ENCODE measurements at places on chromosomes 12 and 14.
A peak's percentile ranks its signal among the peaks of the same experiment; 100 is the strongest.

DNA sequence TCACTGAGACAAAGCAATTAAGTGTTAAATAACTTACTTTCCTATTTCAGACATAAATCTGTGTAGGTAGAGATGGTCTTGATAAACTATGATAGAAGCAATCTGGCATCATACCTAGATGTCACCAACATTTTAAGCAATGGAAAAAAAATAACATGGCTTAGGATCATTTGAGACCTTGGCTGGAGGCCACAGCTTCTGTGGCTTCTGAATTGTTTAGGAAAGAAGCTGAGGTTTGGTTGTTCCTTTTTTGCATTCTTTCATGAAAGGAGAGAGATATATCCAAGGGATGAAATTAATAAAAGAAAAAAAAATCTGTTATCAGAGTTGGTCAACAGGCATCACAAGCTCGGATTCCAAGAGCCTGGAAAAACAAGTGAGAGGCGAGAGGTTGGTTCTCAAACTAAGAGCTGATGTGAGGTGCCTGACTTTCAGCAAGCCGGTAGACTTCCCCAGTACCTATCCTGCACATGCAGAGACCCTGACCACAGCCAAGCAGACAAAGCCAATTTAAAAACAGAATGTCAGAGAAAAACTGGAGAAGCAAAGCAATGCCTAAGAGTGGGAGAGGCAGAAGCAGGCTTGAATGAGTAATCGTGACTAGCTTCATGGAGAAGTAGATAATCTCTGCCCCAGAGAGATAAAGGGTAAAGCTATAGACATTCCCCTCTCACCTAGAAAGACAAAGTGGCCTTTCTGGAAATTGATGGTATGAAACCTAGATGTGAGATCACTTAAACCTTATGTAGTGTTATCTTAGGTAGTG, 43.4 kb upstream of the ST8SIA1 start:
- no peak for DNase-seq

DNA sequence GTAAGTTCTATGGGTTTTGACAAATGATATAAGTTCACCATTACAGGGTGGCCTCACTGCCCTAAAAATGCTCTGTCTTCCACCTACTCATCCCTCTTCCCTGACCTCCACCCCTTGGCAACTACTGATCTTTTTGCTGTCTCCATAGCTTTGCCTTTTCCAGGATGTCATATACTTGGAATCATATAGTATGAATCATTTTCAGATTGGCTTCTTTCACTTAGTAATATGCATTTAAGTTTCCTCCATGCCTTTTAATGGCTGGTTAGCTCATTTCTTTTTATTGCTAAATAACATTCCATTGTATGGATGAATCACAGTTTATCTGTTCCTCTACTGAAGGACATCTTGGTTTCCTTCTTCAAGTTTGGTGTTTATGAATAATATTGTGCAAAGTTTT, 14.0 kb upstream of the PEX5 start:
- DNase-seq, result no peak

DNA sequence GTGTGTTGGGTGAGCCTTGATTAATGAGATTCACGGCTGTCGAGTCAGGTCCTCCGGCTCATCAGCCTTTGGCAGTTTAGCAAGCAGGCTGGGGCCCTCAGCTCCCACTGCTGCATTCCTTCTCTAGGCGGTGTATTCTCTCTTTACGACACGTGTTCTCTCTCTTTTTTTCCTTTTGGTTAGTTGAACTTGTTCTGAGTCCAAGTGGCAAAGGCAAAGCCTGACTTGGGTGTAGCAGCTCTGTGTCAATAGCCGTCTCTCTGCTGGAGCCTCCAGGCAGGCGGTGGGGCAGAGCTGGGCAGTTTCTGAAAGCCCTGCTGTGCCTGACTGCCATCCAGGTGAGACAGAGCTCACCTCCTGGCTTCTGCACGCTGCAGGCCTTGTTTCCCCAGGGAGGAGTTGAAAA, 46.6 kb downstream of the SUSD6 start:
- no peak for DNase-seq

- DNase-seq, result peak; percentile 22
These were observed 172.2 kb upstream of the GZMB start for GRCh38 chr14:24806061-24806678.

- no peak for DNase-seq
These were observed 81.4 kb downstream of the FRMD6 start for GRCh38 chr14:51733147-51733546.

DNA sequence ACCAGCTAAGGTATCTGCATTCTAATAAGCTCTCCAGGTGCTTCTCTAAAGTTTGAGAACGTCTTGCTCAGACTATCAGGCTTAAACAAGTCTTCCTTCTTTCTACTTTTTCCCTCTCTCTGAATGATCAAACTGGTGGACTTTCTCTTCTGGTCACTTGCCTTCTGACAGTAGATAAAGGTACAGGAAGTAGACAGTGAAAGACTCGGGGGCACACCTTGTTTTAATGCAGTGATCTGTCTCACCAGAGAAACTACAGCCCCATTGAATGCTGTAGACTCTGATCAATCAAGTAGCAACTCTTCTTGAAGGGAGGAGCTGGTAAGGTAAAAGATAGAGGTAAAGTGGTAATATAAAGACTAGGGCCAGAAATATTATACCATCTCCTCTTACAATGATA, 48.1 kb upstream of the ATXN7L3B start:
- no peak for DNase-seq

DNA sequence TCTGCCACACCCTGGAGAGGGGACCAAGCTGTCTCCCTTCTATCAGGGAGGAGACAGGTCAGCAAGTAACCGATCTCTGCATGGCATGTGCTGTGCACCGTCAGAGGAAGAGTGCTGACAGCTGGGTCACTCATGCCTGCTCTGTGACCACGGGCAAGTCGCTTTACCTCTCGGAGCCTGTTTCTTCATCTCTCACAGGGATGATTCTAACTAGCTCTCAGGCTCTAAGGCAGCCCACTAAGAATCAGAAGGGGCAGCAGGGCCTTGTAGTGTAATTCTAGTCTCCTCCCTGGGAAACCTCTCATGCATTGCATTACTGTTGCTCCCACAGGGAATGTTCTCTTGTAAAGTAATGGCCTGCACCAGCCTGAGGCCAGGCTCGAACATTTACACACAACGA, 11.9 kb downstream of the CD9 start:
- DNase-seq, result no peak

DNA sequence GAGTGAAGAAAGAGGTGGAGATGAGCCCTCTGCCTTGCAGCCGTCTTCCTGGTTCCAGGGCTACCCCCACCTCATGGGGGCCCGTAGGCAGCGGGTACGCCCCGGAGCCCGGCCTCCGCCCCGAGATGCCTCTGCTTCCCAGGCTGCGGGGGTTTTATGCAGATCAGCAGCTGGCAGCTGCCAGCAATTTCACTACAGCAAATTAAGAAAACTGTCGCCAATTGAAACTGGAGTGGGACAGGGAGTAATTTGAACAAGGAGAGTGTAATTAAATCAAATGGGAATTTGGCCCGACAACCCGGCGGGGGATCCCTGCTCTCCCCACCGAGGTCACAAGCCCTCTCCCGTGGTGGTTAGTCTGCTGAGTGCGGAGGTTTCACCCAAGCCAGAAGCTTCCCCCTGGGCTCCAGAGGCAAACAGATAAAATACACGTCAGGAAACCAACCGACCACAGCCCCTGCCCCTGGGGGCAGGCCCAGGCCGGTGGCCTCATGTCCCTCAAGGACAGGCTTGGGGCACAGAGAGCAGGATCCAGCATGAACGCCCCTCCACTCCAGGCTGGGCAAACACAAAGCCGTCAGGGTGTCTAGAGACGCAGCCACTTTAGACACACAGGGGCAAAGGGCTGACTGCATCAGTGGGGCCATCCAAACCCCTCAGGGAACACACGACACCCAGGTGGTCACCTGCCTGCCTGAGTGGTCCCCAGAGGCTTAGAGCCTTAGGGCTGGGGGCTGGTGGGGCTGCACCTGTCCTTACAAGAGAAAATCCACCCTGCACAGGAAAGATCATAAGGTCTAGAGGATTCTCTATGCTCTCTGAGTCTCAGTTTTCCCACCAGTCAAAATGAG, 53.8 kb downstream of the TESC start:
- DNase-seq, result no peak

GRCh38 chr12:33296529-33296928, 143.1 kb downstream of the SYT10 start:
- no peak for DNase-seq

- DNase-seq, result no peak
These were observed 855.8 kb downstream of the FSCB start for GRCh38 chr14:43651185-43651787.

- peak; percentile 11 for DNase-seq
These were observed 91.9 kb downstream of the DPF3 start for GRCh38 chr14:72801836-72802587.

- DNase-seq, result no peak
These were observed 4.5 kb downstream of the OR10AD1 start for GRCh38 chr12:48198672-48198971.

DNA sequence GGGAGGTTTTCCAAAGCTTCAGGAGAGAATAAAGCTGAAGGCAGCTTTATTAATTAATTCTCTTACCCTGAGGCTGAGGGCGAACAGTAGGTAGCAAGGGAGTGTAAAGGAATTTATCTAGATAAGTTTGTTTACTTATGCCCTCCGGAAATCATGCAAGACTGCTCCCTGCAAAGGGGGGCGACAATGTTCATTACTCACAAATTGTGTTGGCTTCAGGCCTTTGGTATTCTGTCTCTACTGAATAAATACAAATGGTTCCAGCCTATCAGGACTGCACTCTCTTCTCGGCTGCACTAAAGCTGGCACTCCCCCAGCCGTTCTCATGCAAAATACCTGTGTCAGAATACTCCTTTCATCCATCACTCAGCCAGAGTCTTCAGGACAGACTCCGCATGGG, 120.8 kb downstream of the PPHLN1 start:
- DNase-seq, result no peak

DNA sequence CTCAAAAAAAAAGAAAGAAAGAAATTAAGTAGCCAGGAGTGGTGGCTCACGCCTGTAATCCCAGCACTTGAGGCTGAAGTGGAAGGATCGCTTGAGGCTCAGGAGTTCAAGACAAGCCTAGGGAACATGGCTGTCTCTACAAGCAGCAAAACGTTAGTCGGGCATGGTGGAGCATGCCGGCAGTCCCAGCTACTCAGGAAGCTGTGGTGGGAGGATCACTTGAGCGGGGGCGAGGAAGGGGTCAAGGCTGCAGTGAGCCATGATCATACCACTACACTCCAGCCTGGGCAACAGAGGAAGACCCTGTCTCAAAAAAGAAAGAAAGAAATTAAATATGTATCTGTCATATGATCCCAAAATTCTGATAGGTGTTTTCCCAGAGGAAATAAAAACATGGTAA, 5.3 kb downstream of the RAD52 start:
- DNase-seq, result no peak

DNA sequence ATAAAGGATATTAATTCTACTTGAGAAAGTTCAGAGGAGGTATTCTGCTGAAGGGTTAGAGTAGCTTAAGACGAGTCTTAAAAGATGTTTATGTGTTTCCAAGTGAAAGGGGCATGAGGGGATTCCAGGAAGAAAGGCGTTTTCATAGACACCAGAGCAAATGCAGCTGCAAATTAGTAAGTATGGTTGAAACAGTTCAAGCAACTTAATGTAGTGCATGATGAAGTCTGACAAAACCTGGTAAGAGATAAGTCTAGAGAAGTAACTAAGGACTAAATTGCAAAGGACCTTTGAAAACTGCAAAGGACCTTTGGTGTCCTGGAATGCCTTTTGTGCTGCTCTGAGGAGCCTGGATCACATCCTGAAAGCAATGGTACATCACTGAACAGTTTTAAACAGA, 11.5 kb downstream of the LUM start:
- DNase-seq, result no peak

- DNase-seq, result no peak
These were observed 52.6 kb downstream of the NRXN3 start for GRCh38 chr14:78222746-78223145.

GRCh38 chr12:26156201-26156871, 31.5 kb upstream of the BHLHE41 start:
- no peak for DNase-seq

- DNase-seq, result no peak
These were observed 341.4 kb downstream of the RAD51B start for GRCh38 chr14:68160779-68161546.

DNA sequence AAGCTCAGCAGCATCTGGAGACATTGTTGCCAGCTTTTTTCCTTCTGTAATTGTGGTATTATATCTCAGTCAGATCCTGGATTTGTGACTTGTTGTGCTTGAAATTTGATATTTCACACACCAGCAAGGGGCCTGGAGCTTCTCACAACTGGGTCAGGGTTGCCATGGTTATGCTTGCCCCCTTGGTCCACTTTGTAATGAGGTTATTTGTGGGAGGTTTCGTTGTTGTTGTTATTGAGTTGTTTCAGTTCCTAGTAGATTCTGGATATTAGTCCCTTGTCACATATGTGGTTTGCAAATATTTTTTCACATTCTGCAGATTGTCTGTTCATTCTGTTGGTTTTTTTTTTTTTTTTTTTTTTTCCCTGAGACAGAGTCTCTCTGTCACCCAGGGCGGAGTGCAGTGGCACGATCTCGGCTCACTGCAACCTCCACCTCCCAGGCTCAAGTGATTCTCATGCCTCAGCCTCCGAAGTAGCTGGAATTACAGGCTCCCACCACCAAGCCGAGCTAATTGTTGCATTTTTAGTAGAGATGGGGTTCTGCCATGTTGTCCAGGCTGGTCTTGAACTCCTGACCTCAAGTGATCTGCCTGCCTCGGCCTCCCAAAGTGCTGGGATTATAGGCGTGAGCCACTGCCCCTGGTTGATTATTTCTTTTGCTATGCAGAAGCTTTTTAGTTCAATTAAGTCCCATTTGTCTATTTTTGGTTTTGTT, 80.6 kb upstream of the ETV6 start:
- no peak for DNase-seq

- no peak for DNase-seq
These were observed 2.0 kb upstream of the PCNX1 start for GRCh38 chr14:70905301-70905700.

GRCh38 chr12:92732716-92733115, 29.9 kb downstream of the PLEKHG7 start:
- DNase-seq, result no peak

GRCh38 chr14:36238666-36239363, 62.3 kb upstream of the PTCSC3 start:
- peak; percentile 91 for DNase-seq

DNA sequence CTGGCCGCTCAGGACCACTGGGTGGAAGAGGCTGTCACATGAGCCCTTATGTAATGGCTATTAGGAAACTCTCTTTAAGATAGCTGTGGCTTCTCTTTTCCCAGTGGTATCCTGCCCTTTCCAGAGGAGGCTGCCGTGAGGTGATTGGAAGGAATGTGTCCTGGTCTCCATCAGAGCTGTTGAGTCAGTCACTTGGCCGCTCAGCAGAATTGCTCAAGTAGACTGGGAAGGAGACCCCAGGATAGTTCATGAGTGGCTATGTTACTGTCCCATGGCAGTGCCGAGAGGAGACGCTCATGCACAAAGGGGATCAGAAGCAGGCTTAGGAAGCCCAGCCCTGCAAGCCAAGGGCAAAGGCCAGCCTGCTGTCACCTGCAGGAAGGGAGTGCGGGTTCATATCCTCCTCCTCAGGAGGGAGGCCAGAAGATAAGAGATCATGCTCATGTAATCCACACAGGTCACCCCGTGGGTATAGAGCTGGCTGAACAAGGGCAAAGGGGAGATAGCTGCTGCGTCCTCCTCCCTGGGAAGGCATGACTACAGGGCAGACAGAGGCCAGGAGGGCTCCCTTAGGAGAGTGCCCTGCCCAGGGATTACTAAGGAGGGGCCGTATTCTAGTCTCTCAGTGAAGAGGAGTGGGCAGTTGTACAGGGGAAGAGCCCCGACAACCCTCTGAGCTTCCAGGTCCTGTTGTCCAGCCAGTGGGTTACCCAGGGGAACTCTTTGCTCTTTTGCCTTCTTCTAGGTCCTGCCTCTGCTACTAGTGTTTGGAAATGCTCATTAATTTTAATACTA, 137.0 kb upstream of the MAX start:
- no peak for DNase-seq

GRCh38 chr12:97877404-97877803, 414.8 kb downstream of the RMST start:
- DNase-seq, result no peak

All from HS-27A (cell line).